Stimulated activated CD4-positive, alpha-beta T cell treated with anti-CD3 and anti-CD28 coated beads, Interleukin-4, amount 100 ng/mL, for 4 hours (primary cell): ENCODE measurements at places on chromosomes 6 and 20.

- DNase-seq = no peak
Observed at GRCh38 chr6:95094751-95095663, 482.3 kb upstream of the MANEA start.

DNA sequence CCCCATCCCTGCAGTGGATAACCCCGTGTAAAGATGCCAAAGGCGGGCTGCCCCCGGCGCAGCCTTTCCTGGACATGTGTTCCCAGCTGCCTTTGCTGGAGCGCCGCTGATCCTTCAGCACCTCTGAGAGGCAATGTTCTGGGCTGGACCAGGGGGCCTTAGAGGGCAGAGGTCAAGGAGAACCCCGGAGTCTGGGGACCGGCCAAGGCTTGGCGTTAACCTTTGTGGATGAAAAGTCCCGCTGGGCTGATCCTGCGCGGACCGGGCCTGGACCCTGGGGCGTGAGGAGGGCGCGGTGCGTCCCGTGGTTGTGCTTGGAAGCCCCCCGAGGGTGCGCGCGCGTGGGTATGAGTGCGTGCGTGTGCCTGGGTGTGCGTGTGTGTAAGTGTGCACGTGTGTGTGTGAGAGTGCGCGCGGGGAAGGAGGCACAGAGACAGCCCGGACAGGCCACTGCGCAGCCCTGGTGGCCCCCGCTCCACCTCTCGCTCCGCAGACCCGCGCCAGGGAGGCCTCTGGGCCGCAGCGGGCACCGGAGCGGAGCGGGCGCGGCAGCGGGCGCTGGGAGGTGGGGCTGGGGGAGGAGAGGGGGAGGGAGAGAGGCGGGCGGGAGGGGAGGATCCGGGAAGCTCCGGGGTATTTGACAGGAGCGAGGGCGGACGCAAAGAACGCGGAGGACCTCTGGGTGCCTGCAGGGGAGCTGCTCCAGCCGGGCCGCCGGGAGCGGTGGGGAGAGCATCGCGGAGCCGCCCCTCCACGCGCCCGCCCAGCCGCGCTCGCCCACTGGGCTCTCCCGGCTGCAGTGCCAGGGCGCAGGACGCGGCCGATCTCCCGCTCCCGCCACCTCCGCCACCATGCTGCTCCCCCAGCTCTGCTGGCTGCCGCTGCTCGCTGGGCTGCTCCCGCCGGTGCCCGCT, at the start of gene SMOC2:
Gene SMOC2 (plus strand): TSS at position 665 of the 914 bp plus-strand sequence. CDS start 187 bp downstream, at position 852.
- no peak for DNase-seq

DNA sequence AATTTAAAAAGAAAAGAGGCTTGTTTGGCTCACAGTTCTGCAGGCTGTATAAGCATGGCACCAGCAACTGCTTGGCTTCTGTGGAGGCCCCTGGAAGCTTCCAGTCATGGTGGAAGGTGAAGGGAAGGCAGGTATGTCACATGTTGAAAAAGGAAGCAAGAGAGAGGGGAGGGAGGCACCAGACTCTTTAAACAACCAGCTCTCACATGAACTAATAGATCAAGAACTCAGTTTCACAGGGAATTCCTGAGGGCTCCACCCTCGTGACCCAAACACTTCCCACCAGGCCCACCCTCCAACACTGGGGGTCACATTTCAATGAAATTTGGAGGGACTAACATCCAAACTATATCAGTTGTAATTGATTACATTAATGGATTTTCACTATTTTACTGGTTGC, 127.9 kb upstream of the MLIP start:
- no peak for DNase-seq

DNA sequence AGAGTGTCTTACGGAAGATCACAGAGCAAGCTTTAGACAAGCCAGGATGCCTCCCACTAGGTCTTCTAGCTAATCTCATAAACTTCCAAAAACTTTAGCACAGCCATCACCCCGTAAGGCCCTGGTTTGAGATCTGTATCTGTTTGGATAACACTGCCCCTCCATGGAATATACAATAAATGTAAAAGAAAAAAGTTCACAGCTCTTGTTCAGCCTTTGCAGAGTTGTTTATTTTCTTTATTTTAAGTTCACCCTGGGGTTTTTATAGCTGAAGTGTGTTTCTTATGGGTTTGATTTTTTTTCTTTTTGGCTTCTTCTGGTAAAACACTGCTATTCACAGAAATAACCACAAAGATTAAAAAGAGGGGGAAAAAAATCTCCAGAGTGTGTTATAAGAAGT, 125.6 kb downstream of the EYA2 start:
- DNase-seq = no peak

DNA sequence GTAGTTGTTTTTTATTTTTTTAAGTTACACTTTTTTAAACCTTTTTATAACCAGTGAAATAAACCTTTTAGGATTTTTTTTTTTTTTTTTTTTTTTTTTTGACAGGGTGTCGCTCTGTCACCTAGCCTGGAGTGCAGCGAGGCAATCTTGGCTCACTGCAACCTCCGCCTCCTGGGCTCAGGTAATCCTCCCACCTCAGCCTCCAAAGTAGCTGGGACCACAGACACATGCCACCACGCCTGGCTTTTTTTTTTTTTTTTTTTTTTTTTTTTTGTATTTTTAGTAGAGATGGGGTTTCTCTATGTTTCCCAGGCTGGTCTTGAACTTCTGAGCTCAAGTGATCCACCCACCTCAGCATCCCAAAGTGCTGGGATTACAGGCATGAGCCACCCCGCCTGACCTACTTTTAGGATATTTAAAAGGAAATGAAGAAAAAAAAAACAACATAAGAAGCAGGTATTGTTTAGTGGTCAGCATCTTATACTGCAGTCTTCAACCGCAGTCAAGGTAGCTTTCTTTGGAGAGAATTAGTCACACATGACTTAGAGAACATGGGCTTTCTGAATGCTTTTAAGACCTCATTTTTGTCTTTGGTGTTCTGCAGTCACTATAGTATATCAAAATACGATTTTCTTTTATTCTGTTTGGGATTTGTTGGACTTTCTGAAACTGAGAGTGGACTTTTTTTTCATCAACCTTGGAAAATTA, 1.6 kb downstream of the POLR1H start:
- no peak for DNase-seq

GRCh38 chr20:63424613-63425012, 47.8 kb downstream of the KCNQ2 start:
- DNase-seq = no peak

GRCh38 chr6:16236009-16236501, 2.3 kb upstream of the GMPR start:
- DNase-seq = no peak

- no peak for DNase-seq
Observed at GRCh38 chr20:46683939-46684750, 5.1 kb downstream of the TP53RK start.

DNA sequence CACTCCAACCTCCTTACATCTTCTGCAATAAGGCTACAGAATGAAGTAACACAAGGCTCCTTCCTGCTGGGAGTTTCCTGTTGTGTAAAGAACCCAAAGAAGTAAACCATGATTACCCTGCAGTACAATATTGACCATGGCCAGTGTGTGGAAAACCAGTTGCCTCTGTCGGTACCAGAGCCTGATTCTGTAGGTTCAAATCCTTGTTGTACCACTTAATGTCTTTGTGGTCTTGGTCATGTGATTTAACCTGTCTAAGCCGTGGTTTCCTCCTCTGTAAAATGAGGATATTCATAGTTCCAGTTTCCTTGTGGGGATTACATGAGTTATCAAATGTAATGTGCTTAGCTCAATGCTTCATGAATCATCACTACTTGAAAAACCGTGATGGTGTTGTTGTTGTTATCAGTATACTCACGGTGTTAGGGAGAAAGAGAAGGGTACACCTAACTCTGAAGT, 60.3 kb upstream of the PRELID3B start:
- DNase-seq = no peak

DNA sequence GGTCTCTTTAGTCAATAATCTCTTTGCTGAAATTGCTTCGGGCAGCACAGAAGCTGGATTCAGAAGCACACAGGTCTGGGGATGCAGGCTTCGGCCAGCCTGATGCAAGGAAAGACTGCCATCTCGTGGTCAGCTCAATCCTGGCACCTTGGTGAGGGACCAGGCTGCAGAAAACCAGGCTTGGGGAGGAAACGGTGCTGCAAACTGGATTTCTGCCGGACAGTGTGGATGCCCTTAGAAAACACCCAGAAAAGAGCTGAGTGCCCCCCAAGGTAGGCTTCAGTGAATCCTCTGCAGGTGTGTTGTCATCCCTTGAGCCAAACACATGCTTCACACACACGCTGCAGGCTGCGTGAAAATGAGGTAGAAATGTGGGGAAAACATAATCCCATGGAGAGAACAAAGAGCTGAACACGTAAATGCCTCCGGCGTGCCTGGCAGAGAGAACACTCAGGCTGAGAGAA, 89.8 kb upstream of the PAX1 start:
- DNase-seq = peak; percentile 33

- no peak for DNase-seq
Observed at GRCh38 chr6:139247618-139248017, 44.2 kb downstream of the TXLNB start.

- no peak for DNase-seq
Observed at GRCh38 chr6:156347246-156347645, 429.9 kb upstream of the ARID1B start.

DNA sequence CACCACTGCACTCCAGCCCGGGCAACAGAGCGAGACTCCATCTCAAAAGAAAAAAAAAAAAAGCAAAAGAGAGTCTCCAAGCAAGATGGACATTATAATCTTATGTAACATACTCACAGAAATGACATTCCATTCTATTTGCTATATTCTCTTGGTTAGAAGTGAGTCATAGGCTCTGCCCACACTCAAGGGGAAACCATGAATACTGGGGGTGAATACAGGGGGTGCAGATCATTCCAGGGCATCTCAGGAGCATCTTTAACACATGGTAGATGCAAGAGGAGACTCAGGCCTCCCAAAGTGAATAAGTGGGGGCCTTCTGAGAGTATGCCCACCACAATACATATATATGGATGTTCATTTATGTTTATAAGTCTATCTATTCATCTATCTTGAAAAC, 18.3 kb upstream of the RANBP9 start:
- DNase-seq = no peak

DNA sequence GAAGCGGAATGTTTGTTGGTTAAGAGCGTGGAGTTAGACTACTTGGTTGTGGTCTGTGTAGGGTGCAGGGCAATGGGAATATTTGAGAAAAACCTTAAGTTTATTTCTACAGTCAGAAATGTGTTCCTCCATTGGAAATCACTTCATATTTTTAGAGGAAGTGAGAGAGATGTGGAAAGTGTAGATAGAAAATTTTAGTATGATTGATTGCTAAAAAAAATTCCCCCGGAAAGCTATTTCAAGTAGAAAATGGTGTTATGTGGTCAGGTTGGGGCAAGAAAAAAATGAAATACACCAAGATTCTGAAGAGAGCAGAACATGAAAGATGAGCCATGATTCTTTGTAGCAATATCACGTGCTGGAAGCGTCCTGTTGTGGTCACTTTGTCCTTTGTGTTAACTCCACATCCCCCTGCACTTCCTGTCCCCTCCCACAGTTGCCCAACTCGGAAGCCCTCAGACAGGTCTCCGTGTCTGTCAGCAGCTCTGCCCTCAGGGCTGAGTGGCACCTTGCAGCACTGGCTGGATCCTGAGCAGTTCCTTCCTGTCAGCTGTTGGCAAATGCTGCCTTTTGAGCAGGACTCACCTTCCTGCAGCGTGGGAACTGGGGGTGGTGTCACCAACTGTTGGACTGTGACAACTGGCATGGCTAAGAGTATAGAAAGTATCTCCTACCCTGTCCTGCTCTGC, 137.5 kb upstream of the SLC24A3 start:
- peak; percentile 4 for DNase-seq

- no peak for DNase-seq
Observed at GRCh38 chr6:149209871-149210775, 107.4 kb upstream of the TAB2 start.

GRCh38 chr20:5691918-5692618, 58.1 kb upstream of the SHLD1 start:
- DNase-seq = no peak

GRCh38 chr6:116287689-116288282, 8.1 kb upstream of the TSPYL1 start:
- no peak for DNase-seq

DNA sequence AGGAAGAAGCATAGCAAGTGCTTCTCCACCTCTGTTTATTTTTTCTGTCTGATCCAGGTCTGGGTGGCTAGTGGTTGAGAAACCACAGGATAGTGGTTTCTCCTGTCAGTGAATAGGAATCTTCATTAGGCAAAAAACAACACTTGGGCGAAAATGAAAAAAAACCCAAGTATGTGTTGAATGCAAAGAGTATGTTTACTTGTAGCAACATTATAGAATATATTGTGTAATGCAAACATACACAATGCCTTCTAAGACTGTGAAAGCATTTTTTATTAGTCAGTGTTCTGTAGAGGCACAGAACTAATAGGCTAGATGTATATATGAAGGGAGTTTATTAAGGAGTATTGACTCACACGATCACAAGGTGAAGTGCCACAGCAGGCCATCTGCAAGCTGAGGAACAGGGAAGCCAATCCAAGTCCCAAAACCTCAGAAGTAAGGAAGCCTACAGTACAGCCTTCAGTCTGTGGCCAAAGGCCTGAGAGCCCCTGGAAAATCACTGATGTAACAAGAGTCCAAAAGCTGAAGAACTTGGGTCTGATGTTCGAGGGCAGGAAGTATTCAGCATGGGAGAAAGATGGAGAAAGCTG, 111.1 kb downstream of the UST start:
- DNase-seq = no peak

GRCh38 chr6:137471497-137471896, 22.7 kb downstream of the OLIG3 start:
- no peak for DNase-seq

DNA sequence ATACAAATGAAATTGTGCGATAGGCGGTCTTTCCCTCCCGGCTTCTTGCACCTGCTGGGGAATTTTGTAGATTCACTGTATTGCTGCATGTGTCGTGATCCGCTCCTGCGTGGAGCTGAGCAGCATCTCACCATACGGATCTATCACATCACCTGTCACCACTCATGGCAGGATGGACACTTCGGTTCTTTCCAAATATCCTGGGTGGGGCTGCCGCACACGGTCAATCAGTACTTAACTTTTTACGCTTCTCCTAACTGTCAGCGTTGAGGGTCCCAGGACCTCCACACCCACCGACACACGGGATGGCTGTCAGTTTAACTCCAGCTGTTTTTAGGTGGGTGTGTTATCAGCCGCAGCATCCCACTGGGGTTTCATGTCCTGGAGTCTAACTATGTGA, 19.2 kb downstream of the TAF4 start:
- no peak for DNase-seq

DNA sequence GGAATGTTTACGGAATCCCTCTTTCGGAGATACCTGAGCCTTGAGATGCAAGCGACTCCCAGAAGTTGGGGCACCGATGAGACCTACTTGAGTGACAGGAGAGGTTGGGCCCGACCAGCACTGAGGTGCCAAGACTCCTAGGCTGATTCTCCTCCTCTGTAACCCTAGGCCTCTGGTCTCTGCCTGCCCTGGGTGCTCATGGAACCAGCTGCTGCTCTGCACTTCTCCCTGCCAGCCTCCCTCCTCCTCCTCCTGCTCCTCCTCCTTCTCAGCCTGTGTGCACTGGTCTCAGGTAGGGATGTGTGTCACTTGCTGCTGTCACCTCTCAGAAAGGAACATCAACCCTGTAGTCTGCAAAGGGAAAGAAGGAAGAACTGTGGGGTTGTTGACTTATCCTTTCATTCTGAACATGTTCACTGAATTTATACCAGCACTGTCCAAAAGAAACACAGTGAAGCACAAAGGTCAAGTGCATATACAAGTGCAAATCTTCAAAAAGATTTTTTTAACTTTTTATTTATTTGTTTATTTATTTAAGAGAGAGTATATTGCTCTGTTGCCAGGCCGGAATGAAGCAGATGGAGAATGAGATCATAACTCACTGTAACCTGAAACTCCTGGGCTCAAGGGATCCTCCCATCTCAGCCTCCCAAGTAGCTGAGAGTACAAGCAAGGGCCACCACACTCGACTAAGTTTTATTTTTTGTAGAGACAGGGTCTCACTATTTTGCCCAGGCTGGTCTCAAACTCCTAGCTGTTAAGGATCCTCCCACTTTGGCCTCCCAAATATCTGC, 913 bp downstream of the BTN2A2 start:
- DNase-seq = peak; percentile 13
